ENCODE measurements at places on chromosomes 13 and 19.

- no peak for DNase-seq
These were observed 60.2 kb upstream of the RFC3 start for GRCh38 chr13:33757713-33758112.

GRCh38 chr13:30116379-30116778 lies 191.0 kb downstream of the KATNAL1 start:
- no peak for DNase-seq

GRCh38 chr13:77040076-77040475 lies 13.1 kb upstream of the FBXL3 start:
- no peak for DNase-seq

- no peak for DNase-seq
These were observed 68.3 kb downstream of the CEBPG start for GRCh38 chr19:33441828-33442227.

DNA sequence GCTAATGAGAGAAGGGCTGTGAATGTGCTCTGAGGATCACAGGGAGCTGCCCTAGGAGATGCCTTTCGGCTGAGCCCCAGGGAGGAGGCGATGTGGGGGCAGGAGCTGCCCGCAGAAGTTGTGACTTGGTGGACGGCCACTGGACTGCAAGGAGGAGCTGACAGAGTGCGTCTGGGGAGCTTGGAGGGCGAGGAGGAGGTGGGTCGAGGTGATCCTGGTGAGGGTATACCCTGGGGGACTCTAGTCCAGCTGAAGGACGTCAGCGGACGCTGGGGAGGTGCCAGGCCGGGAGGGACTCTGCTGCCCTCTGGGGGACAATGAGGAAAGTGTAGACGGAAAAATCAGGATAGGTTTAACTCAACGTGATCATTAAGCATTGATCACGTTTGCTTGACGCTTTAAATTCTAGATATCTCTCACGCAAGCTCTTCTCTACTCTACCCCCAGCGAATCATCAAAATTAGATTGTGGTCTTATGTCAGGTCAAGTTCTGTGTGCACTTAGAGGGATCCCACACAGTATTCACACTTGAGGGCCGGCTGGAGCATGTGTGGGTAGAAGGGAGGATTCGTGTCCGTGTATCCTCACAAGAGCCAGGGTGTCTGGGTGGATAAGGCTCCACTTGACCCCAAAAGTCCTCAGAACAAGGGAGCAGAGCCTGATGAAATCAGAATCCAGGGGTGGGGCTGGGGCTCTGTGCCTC lies 3.3 kb upstream of the CEACAM7 start:
- no peak for DNase-seq

GRCh38 chr13:79776531-79777295 lies 295.8 kb downstream of the NDFIP2 start:
- DNase-seq, result no peak

GRCh38 chr19:49064029-49064629 lies 489 bp downstream of the NTF4 start:
- no peak for DNase-seq

DNA sequence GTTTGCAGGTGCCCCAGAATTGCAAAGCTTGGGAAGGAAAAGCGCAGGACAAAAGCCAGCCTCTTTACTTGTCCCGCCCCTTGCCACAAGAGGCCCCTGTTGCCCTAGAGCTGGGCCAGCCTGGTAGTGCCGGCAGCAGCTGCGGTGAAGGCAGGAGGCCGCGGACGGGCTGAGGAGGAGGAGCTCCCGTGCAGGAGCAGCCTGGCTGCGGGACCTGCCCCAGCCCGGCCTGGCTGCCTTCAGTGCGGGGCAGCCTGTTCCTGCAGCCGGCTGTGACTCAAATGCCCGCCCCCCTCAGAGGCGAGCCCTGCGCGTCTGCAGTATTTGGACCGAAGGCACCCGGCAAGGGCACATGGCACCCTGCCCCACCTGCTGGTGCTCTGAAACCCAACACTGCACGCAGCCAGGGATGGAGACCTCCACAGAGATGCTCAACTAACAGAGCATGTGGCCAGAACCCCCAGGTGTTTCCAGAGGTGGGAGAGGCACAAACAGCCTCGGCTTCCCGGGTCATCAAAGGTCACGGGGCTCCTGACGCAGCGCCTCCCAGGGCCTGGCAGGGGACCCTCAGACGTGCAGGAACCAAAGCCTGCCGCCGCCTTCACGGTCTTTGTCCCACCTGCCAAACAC lies 29.7 kb downstream of the NAXD start:
- peak; percentile 9 for DNase-seq

DNA sequence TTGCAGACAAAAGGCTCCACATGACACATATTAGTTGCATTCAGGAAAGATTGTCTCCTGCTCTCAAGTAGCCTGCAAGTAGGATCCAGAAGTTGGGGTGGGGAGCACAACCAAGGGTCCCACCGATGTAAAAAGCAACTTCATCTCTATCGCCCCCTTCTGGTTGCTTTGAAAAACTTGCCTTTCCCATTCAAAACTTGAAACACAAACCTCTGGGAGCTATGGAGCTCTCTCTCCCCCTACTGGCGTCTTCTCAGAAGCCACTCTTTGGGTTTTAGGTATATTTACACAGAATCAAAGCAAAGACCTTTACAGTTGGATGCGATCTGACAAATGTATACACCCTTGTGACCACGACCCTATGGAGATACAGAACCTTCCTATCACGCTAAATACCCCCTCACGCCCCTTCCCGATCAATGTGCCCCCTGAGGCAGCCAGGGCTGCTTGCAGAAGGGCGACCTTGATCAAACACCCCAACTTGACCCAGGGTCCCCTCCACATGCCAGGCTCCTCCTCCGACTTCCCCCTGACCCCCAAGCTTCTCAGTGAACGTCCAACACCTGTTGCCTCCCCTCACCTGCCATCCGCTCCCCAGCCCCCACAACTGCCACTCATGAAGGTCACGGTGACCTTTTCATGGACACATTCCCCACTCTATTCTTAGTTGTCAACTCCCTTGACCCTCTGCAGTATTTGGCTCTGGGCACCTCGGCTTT lies 10.1 kb downstream of the NOSIP start:
- no peak for DNase-seq

DNA sequence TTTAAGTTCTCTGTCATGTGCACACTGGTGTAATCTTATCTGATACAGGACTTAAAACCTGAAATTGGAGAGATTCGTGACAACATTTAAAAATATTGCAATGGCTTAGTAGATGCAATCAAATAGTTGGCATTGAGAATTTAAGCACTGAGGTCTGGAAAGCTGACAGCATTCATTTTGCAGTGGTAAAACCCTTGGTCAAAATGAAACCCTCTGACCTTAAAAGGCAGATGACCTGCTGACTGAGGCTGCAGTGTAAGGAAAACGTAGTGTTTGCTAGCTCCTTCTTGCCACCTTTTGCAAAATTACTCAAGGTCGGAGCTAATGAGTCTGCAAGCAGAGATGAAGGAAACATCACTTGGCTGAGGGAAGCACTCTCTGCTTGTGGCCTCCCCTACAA lies 150.6 kb downstream of the KCTD12 start:
- DNase-seq, result no peak

DNA sequence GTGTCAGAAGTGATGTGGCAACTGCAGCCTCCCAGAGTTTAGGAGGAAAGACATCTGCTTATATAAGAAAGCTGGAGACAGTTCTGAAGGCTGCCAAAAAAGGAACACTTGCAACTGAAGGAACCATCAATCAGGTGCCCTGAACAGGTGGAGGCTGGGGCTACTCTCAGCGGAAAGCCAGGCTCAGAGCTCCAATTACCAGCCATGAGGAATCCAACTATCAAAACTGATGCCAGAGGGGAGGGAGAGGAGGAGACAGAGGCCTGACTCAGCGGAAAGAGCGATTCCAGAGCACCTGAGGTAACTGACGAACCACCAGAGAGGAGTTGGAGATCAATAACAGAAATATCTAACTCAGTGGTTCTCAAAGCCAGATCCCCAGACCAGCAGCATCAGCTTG lies 24.3 kb downstream of the LEUTX start:
- no peak for DNase-seq

DNA sequence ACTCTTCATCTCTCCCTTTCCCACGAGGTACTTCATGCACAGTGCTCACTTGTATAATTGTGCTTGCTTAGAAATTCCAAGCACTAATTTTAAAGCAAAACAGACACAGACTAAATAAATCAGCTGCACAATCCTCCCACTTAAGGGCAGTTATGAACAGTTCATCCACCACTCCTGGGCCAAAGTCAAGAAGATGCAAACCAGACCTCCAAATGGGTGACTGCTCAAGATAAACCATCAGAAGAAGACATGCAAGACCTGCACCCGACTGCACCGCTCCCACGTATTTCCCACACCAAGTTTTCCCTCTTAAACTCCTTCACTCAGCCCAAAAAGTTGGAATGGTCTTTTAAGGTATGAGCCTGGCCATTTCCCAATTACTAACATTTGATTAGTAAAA lies 19.9 kb downstream of the ZNF235 start:
- no peak for DNase-seq

DNA sequence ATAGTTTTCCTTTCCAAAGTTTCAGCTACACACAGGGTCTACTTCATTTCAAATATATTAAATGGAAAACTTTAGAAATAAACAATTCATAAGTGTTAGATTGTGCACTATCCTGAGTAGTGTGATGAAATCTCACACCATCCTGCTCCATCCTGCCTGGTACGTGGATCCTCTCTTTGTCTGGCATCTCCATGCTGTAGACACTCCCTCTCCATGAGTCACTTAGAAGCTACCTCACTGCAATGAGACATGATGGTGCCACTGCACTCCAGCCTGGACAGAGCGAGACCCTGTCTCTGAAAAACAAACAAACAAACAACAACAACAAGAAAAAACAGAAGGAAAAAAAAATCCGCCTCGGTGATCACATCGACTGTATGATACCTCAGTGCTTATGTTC lies 191.8 kb downstream of the PCCA start:
- DNase-seq, result no peak

DNA sequence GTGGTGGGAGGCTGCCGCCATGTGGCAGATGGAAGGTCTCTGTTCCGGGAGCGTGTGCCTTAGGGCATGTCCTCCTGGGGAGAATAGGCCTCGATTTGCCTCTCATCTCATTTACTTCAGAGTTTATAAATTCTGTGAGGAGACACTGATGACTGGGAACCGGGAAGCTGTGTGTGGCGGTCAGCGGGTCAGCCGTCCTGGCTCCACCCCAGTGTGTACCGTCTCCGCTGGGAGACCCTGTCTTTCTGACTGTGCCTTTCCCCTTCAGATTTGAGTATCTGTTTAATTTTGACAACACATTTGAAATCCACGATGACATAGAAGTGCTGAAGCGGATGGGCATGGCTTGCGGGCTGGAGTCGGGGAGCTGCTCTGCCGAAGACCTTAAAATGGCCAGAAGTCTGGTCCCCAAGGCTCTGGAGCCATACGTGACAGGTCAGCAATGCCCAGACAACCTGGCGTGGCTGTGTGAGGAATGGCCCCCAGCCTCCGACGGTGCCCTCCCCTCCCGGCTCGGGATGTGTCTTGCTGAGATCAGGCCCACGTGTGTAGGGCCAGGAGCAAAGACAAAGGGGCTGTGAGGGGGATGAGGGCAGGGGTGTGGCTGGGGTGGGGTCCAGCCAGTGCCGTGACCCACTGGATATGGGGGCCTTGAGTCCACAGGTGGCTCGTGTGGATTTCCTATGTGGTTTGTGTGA lies 21.6 kb downstream of the ATP4B start:
- no peak for DNase-seq

DNA sequence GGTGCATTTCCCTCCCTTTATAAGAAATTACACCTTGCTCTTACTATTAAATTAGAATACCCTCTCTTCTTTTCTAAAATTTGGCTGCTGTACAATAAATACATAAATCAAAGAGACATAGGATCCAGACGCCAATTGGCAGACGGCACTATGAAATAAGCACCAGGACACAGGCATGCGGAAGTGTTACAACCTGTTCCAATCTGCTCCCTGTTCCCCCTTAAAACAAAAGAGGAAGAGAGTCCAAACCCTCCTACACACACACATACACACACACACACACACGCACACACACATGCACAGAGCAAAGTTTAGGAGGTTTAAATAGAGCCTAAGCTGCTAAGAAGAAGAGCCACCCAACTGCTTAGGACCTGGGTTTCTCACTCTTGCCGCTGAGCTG lies 75.6 kb upstream of the ZNF507 start:
- no peak for DNase-seq

- DNase-seq, result no peak
These were observed 58.7 kb downstream of the IER2 start for GRCh38 chr19:13208672-13209483.

DNA sequence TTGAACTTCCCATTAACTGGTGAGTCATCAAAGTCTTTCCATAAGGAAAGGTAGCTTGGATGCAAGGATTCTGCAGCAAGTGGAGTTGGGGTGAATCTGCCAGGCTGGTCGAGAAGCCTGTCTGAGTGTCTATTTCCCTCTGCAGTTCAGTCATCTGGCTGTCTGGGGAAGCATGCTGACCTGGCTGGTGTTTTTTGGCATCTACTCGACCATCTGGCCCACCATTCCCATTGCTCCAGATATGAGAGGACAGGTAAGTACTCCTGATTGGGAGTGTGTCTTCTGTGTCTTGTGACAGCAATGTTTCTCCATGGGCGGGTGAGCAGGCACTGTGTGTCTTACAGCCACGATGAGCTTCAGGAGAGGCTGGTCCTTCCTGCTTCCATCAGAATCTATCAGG lies 189.7 kb downstream of the SHISA2 start:
- no peak for DNase-seq

DNA sequence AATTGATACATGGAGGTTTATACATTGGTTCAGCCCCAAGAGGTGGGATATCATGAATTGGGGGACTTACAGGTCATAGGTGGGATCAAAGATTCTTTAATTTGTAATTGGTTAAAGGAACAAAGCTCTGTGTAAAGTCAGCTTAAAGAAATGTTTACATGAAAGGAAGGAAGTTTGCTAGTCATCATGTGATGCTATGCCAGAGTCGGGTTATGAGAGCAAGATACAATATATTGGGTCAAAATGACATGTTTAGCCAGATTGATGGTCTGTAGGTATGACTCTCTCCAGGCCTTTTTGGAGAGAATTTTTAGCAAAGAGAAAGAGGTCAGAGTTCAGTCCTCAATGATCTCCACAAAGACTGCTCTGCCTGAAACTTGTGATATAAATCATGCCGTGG lies 5.3 kb upstream of the CYSLTR2 start:
- no peak for DNase-seq

DNA sequence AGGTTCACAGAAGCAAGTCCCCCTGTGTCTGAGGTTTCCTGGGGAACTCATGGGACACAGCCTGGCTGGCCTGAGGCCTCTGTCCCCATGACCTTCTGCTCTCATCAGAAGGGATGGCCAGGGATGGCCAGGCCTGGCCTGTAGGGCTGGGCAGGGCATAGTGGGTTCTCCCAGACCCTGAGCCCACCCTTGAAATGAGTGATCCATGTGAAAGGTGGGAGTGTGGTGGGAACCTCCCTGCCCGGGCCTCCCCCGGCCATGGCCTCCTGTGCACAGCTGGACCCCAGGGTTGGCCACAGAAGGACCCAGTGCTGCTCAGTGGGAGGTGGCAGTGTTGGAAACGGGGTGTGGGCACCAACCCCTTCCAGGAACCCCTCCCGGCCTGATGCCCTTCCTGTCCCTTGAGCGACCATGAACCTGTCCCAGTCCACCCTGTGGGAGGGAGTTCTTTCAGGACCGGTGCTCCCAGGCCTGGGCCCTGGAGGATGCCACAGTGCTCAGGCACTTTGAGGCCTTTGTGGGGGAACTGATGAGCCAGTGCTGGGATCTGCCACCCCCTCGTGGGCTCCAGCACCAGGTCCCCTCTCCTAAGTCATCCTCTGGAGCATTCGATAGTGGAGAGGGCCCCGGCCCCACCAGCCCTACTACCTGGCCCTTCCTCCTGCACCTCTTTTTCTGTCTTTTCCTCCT lies 15.5 kb upstream of the ZNF14 start:
- no peak for DNase-seq

GRCh38 chr13:42094516-42095040 lies 46.1 kb downstream of the DGKH start:
- no peak for DNase-seq

GRCh38 chr13:100809129-100809390 lies 134.5 kb upstream of the TMTC4 start:
- DNase-seq, result no peak
